Omental fat pad (tissue), 4 donors: ENCODE measurements at places on chromosomes 11 and 22.

DNA sequence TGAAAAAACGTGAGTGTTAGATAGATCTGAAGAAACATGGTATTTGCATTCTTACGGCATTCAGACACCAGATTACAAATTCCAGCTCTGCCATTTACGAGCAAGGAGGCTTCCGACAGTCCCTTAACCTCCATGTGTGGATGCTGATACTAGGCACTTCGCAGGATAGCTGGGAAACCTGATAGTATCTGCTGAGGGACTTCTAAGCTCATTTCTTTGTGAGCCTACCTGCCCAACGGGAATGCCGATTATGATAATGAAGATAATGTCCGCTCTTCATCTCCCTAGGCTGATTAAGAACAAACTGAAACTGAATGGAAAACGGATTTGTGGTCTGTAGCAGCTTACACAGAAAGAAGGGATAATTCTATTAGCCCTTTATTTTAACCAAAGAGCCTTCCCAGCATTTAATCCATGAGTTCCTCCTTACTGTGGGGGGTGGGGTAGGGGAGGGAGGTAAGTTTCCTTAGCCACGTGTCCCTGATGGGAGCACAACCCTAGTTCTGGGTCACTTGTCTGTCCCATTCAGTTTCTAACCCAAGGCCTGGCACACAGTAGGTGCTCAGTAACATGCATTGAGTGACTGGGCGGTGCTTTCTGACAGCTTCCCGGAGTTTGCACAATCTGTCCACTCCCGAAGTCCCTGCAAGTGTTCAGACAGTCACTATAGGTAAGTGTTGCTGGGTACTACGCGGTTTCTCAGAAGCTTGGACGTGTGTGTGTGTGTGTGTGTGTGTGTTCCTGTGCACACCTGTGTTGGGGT, 39.2 kb downstream of the CD6 start:
- DNase-seq = no peak

- peak; percentile 17 for DNase-seq
Observed at GRCh38 chr22:45878051-45878781, 98.7 kb downstream of the WNT7B start.

- DNase-seq = no peak
Observed at GRCh38 chr11:9057888-9058287, 33.5 kb downstream of the SCUBE2 start.

DNA sequence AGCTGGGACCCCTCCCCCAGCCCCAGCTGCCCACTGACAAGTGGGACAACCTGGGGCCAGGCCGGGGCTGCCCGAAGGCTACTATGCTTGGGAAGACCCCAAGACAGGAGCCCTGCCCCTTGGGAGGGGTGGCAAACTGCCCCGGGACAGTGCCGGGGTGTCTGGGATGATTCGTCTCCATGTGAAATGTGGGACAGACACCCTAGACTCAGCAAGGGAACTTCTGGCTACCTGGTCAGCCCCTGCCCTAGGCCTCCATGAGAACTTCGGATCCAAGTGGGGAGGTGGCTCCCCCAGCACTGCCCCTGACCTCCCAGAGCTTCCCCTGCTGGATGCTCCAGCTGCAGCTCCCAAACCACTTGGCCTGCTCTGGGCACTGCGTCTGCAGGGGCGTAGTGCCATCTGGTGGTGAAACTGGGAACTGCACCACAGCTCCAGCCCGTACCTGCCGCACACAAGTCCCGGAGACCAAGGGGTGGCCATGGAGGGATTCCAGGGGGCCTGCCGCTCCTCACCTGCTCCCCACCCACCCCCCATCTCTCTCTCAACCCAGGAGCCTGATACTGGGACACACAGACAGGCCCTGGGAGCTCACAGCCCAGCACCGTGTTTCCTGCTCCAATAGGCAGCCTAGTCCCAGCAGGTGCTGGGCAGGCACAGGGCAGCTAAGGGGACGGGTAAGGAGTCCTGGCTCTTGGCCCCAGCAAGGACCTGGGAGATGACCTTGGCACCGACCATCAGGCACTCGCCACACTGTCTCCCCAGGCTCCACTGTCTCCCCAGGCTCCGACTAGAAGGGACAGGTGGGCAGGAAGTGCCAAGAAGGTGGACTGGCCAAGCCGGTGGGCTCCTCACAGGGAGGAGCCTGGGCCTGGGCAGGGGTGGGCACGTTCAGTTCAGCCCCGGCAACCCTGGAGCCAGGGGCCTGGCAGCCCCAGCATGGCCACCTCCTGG, 194.1 kb downstream of the IGLL1 start:
- DNase-seq = peak; percentile 84

GRCh38 chr11:122234780-122235179, 118.8 kb upstream of the BLID start:
- no peak for DNase-seq

DNA sequence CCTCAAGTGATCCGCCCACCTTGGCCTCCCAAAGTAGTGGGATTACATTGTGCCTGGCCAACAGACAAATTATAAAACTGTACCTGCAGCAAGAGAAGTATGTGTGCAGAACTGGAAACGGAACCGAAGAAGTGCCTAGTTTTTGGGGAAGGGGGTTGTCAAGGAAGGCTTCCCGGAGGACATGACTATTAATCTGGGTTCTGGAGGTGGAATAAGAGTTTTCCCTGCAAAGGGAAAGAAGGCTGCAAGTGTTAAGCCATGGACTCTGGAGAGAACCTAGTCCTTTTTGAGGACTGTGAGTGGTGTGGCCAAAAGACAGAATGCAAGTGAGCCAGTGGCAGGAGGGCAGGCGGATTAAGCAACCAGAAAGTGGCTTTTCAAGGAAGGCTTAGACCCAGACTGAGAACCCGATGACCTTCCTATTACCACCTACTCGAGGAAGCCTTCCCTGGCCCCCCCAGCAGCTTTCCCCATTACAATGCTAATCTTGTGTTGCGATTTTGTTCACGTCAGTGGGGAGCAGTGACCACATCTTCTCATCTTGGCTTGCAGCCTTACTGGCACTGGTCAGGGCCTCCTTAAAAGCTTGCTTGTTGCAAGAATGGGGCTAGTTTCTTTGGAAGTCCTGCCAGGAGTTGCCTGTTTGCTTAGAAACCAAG, 5.7 kb upstream of the SEPTIN3 start:
- no peak for DNase-seq

DNA sequence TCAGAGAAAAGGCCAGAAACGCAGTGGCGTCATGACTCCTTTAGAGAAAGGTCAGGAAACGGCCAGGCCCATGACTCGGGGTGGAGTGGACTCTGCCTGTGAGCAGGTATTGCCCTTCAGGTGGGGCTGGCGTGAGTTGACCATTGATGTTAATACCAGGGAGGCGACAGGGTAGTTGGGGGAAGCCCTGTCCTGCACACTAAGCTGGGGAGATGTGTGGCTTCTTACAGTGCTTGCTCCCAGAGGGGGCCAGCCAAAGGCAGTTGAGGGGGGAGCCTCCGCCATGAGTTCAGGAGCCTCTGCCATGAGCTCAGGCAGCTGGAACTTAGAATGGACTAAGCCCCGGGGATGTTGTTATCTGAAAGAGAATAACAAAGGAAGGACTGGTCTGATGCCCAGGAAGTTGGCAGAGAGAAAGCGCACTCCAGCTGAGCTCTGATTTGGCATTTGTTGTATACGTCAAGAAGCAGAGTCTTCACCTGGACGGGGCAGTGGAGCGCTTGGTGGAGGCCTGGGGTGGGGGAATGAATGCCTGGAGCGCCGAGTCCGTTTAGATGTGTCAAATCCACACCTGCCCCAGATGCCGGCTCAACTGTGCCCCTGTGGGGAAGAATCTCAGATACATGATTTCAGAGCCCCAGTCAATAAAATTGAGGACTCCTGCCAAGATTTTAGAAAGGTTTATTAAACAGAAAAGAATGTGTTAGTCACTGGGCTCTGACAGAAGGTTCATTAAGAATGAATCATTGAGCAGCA, 222.5 kb downstream of the TBC1D22A start:
- no peak for DNase-seq
